Aorta (tissue), 5 donors: ENCODE measurements at places on chromosomes 2 and 18. TPM values are rescaled to one million over a fixed set of nuclear protein-coding genes. Genes with fewer than 3 reads are reported as not detected.
A peak's percentile ranks its signal among the peaks of the same experiment; 100 is the strongest.

- no peak overlapping the region for H3K4me3 ChIP-seq
- H3K4me1 ChIP-seq, result no peaks in the 10 kb centered on the region
- no peak for DNase-seq
- no peaks in the 10 kb centered on the region for H3K36me3 ChIP-seq
Measured at GRCh38 chr2:11585071-11585470, 51.2 kb downstream of the GREB1 start.

DNA sequence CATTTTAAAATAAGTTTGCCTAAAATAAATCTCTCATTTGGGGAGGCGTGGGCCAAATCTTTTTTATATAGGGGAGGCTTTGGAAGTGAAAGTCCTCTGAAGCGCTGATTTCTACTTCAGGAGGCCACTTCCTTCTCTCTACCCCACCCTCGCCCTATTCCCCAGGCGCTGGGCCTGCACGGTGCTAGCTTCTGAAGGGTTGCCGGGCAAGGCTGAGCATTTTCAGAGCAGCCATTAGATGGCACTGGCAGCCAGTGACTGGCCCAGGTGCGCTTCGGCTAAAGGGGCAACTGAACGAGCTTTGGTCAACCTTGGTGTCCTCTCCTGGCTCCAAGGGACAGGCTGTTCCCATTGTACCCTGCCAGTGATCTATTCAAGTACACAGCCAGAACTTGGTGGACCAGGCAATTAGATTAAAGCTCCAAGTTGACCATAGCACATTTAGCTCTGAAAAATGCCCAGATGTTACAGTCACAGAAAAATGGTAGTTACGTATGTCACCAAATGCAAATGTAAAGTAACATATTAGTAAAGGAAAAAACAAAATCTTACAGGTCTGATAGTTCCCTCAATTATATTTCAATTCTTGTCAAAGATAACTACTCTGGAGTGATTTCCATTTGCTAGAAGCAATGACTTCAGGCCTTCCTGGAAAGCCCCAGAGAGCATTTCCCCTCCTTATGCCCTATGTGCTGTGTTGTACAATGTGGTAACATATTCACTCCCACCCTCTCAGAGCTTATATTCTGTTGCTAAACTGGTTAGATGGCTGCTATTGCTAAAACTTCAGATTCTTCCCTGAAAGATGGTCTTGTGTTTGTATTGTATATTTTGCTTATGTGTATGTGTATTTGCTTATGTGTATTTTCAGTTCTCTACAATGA lies 2.1 kb downstream of the POMC start:
- H3K4me1 ChIP-seq, result no peaks in the 10 kb centered on the region
- no peaks in the 10 kb centered on the region for H3K27me3 ChIP-seq
- no peak for DNase-seq
- H3K27ac ChIP-seq, result no peak overlapping the region
- H3K36me3 ChIP-seq, result no peaks in the 10 kb centered on the region

TRIM54 gene
- total RNA-seq, result 0.18 TPM

DNA sequence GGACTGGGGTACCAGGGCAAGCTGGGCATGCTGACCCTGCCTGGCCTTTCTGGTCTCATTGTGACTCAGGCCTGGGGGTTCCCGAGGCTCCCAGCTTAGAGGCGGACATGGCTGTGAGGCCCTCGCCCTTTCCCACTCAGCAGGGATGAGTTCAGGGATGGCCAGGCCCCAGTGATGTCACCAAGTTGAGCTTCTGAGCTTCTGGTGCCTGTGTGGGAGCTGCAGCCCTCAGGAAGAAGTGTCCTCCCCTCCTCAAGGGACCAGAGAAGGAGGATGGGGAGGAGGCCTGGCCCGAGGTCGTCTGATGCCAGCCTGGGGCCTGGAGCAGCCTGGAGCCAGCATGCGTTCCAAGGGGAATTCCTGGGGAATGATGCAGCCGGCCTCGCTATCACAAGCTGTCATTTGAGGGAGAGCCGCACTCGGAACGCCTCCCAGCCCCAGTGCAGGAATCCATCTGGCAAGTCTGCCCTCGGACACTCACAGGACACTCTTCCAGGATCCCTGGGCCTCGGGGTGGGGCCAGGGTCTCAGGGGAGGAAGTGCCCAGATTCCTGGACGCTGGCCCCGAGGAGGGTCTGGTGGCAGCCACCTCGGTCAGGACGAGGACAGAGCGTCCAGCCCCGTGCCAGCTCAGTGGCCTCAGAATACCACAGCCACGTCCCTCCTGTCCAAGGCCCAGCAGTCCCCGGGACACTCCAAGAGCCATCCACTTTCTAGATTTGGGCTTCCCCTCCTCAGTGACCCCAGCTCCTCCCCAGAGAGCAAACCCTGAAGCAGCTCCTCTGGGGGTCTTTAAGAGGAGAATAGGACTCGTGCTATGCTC lies 61.2 kb upstream of the GPC1 start:
- H3K27me3 ChIP-seq, result no peaks in the 10 kb centered on the region
- DNase-seq, result peak; percentile 93
- H3K4me1 ChIP-seq, result no peaks in the 10 kb centered on the region
- H3K27ac ChIP-seq, result no peak overlapping the region
- no peaks in the 10 kb centered on the region for H3K36me3 ChIP-seq
- H3K4me3 ChIP-seq, result no peak overlapping the region

DNA sequence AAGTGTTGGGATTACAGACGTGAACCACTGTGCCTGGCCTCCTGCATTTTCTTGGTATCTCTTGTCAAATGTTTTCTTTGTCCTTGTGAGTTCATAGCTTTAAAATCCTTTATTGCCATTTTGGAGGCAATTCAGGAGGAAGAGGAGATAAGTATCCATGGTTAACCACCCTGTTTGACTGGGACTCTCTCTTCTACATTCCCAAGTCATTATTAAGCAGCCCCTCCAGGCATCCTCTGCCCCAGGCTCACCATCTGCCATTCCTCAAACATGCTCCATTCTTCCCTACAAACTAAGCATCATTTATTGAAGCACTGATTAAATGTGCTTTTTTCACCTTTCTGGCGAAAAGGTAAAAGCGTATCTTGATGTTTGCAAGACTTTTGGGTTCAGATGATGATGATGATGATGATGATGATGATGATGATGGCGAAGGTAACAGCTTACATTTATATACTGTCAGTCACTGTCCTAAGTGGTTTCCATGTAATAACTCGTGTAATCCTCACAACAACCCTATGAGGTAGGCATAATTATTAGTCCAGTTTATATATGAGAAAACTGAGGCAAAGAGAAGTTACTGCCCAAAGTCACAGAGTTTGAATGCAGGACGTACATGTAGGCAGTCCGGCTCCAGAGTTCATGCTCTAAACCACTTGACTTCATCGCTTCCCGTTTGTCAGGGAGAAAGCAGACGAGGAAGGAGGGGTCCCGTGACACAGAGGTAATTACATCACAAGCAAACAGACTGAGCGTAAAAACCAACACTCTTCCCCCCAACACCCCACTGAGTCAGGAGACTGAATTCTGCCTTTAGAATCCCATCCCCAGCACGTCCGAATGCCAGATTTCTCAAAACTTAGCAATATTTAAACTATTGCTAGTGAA lies 69.7 kb upstream of the ACKR3 start:
- no peaks in the 10 kb centered on the region for H3K27me3 ChIP-seq
- H3K36me3 ChIP-seq, result no peaks in the 10 kb centered on the region
- H3K4me3 ChIP-seq, result no peak overlapping the region

DNA sequence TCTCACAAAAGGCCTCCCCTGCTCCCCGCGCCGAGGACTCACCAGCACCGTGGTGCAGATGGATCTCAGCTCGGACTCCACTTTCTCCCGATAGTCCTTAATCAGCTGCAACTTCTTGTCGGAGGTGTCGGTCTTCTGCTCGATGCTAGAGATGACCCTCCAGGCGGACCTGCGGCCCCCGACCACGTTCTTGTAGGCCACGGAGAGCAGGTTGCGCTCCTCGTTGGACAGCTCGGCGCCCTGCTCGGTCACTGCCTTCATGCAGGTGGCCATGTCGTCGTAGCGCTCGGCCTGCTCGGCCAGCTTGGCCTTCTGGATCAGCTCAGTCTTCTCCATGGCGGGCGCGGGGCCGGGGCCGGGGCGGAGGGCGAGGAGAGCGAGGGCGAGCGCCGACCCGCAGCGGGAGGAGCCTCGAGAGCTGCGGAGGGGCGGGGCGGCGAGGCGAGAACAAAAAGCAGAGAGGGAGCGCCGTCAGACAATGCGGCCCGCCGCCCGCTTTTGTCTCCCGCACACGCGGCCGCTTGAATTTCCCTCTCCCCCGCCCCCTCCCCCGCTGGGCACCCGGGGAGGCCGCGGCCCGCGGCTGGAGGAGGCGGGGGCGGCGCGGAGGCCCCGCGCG lies 571 bp downstream of the YWHAQ start:
- peak overlapping the region; percentile 96 for H3K27ac ChIP-seq
- H3K36me3 ChIP-seq, result no peaks in the 10 kb centered on the region
- peak overlapping the region; percentile 68 for H3K4me3 ChIP-seq
- no peaks in the 10 kb centered on the region for H3K27me3 ChIP-seq
- DNase-seq, result peak; percentile 89

DNA sequence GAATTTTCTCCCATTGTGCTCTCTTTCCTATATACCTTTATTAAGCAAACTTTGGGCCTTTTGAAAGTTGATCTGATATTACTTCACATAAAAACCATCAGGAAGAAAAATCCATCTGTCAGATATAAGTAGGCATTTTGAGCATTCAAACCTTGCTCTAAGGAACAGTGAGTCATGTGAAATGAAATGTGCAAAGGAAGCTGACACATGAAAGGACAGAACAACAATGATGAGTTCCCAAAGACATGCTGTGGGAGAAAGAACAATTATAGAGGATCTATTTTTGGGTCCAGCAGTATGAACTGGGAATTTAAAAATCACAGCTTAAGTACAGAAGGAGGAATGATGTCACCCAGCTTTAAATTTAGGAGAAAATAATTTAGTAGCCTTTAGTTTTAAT lies 18.1 kb downstream of the CALCRL start:
- H3K27ac ChIP-seq, result no peak overlapping the region
- H3K36me3 ChIP-seq, result no peaks in the 10 kb centered on the region
- no peak overlapping the region for H3K4me3 ChIP-seq
- no peaks in the 10 kb centered on the region for H3K27me3 ChIP-seq

- no peaks in the 10 kb centered on the region for H3K27me3 ChIP-seq
- H3K4me3 ChIP-seq, result no peak overlapping the region
- H3K27ac ChIP-seq, result no peak overlapping the region
Measured at GRCh38 chr2:199485732-199486335, 28.1 kb upstream of the SATB2 start.
